ENCODE measurements at places on chromosomes 2 and 18. TPM values are rescaled to one million over a fixed set of nuclear protein-coding genes. Genes with fewer than 3 reads are reported as not detected.

DNA sequence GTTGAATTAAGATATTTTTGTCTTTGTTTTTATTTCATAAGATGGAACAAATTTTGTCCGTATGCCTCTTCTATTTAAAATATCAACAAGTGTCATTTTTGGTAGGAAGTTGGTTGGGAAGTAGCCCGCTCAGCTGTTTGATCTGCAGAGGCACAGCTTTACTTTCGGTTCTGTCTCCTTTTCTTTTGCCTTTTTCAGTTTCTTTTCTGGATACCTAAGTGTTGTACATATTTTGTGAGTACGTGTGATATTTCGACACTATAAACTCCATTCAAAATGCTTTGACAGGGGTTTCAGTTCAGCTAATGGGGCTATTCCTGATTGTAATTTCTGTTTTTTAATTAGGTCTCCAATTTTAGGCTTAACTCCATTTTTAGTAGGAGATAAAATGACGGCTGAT lies 1785.0 kb upstream of the LRRTM1 start:
- DNase-seq: no peak

DNA sequence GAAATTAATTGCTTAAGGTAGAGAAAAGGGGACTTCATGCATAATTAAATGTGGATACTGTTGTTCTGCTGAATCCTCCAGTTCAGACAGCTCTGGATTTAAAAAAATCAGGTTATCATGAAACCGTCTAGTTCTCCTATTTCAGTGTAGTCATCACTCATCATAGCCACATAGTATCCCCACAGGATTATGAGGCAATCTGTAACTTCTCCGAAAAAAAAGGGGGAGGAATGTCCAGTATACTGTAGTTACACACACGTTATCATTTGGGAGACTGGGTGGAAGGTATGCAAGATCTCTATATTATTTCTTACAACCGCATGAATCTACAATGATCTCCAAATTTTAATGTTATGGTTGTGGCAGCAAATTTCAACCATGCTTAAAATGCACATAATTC lies 114.0 kb downstream of the HIBCH start:
- DNase-seq: no peak

- no peak for DNase-seq
These were observed 201.0 kb downstream of the NDUFA10 start for GRCh38 chr2:239824046-239824694.

DNA sequence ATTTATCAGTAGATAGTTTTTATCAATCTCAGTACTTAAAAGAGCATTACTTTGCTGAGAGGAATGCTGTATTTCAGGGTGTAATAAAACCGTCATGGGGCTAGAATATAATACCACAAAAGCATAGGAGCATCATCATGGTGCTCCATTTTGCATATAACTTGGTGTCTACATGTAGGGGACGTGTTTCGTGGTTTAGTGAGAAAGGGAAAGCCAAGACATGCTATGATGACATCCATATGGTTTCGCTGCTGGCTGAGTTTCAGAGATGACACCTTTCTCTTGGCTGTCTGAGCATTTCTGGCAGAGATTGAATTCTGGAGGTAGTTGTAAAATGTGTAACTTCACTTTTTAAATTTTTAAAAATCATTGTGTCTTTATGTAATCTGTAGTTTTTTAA lies 32.4 kb downstream of the WDR43 start:
- no peak for DNase-seq

CPO gene
- total RNA-seq: 0.27 TPM

SCG2 gene
- not detected for total RNA-seq

- no peak for DNase-seq
These were observed 149.5 kb downstream of the MTX2 start for GRCh38 chr2:176418768-176419167.
